ENCODE measurements at places on chromosomes 12 and 14.

- no peak for DNase-seq
Observed at GRCh38 chr12:126219654-126220279, 1154.5 kb downstream of the AACS start.

- no peak for DNase-seq
Observed at GRCh38 chr12:59055204-59055860, 135.0 kb upstream of the LRIG3 start.

DNA sequence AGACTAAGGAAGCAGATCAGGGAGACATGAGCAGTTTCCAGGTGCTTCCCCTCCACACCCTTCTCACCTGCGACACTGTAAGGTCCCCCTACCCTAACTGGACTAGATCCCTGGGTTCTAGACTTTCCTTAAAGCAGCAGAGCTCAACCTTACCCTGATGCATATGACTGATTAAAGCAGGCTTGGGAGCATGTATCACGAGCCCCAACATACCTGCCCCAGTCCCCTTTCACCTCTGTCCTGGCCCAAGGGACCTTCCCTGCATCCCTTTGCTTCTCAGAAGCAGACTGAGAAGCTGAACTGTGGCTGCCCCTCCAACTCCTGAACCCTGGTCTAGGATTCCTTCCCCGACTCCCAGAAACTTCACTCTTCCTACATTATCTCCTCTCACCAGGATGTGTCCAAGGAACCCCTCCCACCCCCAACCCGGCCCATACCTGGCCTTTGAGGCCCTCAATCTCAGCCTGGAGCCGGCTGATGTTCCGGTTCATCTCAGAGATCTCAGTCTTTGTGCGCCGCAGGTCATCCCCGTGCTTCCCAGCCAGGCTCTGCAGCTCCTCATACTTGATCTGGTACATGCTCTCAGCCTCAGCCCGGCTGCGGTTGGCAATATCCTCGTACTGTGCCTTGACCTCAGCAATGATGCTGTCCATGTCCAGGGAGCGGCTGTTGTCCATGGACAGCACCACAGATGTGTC, 5.4 kb downstream of the KRT8 start:
- DNase-seq = no peak

DNA sequence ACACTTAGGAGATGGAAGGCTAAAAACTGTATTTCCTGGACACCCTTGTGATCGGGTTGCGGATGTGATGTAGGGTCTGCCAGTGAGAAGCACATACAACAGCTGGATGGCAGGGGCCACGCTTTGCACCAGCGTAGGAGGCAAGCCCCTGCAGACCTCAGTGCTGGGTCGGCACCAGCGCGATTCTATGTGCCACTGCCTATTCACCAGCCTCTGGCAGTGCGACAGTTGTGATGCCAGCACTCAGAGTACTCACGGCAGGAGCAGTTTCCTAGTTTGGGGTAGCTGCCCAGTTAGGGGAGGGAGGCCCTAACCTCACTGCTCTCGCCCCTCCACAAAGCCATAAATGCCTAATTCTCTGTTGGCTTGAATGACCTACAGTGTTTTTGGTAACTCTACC, 31.6 kb downstream of the SPTLC2 start:
- no peak for DNase-seq

DNA sequence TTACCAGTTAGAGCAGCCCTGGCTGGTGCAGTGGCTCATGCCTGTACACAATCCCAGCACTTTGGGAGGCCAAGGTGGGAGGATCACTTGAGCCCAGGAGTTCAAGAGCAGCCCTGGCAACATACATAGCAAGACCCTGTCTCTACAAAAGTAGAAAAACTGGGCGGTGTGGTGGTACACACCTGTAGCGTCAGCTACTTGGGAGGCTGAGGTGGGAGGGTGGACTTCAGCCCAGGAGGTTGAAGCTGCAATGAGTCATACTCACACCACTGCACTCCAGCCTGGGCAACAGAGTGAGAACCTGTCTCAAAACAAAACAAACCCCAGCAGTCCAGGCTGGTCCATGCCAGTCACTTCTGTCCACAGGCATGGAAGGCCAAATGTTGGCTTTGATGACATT, 7.4 kb downstream of the COX14 start:
- no peak for DNase-seq

GRCh38 chr12:105681341-105681740, 350.9 kb downstream of the C12orf75 start:
- DNase-seq = no peak

DNA sequence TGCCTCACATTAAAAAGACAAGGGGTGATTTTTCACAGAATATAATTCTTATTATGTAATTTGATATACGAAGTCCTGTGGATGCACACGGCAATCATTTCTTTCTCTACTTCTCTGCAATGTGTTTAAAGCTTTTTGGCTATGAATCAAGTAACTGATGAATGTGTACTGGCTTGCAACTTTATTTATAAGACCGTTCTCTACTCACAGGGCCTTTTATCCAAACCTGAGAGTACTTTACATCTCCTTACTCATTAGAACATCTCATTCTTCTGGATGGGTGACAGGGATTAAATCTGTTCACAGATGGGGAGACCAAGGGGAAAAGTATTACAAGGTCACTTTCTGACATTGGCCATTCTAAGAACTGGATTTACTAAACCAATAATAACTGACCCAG, 215.8 kb upstream of the DIO2 start:
- DNase-seq = no peak

DNA sequence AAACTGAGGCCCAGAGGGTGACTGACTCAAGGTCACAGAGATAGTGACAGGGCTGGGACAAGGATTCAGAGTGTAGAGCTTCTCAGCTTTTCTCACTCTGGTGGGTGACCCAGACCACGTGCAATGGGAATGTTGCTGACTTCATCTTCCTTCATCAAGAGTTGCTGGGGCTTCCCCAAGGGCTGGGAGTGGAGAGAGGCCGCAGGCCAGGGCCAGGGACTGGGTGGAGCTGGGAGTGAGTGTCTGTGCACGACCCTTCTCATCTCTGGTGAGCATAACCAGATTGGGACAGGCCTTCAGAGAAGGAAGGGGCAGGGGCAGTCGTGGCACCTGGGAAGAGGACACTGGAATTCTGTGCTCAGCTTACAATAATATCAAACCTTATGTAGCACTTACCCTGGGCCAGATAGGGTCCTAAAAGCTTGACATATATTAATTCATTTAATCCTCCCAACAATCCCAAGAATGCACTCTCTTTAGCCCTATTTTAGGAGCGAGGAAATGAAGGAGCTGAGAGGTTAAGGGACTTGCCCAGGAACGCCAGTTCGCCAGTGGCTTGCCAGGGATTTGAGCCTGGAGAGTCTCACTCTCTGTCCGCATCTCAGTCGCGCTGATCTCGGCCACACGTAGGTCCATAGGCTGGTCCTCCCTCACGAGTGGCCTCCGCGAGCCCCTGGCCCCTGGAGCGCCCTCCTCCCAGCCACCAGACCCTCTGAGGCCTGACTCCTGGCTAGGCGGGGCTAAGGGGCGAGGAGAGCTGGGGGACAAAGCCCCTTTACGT, 15.8 kb downstream of the KRT18 start:
- no peak for DNase-seq

GRCh38 chr12:111748151-111748672, 18.5 kb upstream of the ALDH2 start:
- DNase-seq = no peak

GRCh38 chr14:101331661-101332169, 229.6 kb upstream of the DIO3 start:
- no peak for DNase-seq

- DNase-seq = no peak
Observed at GRCh38 chr12:1590221-1590979, 4.0 kb downstream of the FBXL14 start.

DNA sequence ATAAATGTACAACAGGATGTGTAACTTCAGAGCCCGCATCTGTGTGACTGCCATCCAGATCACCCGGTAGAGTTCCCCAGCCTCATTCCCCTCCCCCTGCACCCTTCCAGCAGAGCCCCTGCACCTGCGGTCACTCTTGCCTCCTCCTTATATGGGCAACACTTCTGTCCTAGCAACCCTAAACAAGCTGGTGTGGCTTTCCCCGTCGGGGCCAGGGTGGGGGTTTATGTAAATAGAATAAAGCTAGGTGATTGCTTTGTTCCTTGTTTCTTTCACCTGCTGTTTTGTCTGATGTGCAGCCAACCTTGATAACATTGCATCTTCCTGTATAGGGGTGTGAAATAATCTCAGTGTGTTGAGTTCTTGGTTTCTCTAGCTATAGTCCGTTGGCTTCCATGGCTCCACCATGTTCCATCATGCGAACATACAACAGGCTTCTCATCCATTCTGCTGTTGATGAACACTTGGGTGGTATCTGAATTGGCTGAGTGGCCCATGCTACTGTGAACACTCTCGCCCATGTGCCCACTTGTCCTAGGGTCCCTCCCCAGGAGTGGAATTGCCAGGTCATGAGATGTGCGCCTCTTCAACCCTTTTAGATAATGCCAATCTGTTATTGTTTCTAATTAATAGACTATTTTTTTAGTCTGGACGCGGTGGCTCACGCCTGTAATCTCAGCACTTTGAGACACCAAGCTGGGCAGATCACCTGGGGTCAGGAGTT, 102.2 kb downstream of the KIF26A start:
- peak; percentile 18 for DNase-seq

GRCh38 chr14:101730626-101731186, 30.8 kb upstream of the PPP2R5C start:
- no peak for DNase-seq

Measured in activated T-cell treated with anti-CD3 and anti-CD28 coated beads, Interleukin-2, amount 50 U/mL, for 24 hours (primary cell).